ENCODE measurements at places on chromosomes 1 and 21.

- peak; percentile 91 for DNase-seq
Observed at GRCh38 chr1:116878804-116879477, 30.8 kb upstream of the PTGFRN start.

GRCh38 chr1:208027861-208028260, 116.9 kb upstream of the CD34 start:
- DNase-seq = no peak

GRCh38 chr1:53485478-53486394, 26.5 kb downstream of the DMRTB1 start:
- peak; percentile 58 for DNase-seq

- no peak for DNase-seq
Observed at GRCh38 chr1:28067523-28068090, 20.8 kb downstream of the EYA3 start.

DNA sequence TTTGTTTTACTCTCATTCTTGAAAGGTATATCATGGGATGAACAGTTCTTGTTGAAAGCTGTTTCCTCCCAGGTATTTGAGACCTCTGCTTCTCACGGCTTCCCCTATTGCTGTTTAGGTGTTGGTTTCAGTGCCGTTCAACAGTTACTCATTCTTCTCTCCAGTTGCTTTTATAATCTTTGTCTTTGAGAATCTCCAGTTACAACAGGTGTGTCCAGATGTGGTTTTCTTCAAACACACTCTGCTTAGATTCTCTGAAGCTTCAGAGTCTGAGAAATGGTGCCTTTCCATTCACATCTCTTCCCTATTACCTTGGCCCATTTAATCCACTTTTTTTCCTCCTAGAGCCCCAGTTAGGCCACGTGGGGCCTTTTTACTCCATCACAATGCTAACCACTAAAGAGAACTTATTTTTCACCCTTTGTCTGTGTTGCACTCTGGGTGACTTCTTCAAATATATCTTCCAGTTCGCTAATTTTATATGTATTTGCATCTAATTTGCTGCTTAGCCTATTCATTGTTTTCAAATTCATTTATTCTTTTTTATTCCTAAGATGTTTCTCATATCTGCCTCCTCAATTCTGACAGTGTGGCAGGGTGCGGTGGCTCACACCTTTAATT, 46.7 kb upstream of the SLC19A1 start:
- DNase-seq = no peak

DNA sequence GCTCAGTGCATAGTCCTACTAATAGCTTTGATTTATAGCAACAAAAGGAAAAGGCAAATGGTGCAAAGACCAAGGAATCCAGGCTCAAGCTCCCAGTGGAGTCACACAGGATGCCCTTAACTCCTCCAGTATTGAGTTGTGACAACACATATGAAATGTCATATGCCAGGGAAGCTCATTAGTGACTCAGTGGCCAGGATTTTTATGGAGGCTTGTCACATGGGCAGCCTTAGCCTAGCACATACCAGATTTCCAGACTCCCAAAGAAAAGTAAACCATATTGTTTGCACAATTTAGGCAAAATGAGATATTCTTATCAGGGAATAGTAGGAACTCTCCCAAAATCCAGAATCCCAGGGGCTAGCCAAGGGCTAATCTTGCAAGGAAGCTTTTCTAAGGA, 129.2 kb downstream of the MAGI3 start:
- no peak for DNase-seq

- no peak for DNase-seq
Observed at GRCh38 chr1:90723590-90724108, 6.5 kb upstream of the BARHL2 start.

- no peak for DNase-seq
Observed at GRCh38 chr1:159067699-159068621, 8.6 kb downstream of the AIM2 start.

DNA sequence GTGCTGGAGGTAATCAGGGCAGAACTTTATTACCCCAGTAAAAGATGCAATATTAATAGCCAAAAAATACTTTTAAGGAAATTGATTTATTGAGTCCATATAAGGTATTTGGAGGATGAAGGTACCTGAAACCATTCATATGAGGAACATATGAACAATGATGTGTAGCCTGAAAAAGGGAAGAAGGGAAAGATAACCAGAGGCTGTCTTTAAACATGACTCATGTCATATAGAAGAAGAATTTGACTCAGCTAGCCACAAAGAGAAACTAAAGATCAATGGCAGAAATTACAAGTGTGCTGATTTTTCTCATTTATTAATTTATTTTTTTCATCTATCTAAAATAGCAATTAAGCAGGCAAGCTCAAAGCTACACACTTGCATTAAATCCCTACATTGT, 136.2 kb upstream of the DUSP10 start:
- no peak for DNase-seq

DNA sequence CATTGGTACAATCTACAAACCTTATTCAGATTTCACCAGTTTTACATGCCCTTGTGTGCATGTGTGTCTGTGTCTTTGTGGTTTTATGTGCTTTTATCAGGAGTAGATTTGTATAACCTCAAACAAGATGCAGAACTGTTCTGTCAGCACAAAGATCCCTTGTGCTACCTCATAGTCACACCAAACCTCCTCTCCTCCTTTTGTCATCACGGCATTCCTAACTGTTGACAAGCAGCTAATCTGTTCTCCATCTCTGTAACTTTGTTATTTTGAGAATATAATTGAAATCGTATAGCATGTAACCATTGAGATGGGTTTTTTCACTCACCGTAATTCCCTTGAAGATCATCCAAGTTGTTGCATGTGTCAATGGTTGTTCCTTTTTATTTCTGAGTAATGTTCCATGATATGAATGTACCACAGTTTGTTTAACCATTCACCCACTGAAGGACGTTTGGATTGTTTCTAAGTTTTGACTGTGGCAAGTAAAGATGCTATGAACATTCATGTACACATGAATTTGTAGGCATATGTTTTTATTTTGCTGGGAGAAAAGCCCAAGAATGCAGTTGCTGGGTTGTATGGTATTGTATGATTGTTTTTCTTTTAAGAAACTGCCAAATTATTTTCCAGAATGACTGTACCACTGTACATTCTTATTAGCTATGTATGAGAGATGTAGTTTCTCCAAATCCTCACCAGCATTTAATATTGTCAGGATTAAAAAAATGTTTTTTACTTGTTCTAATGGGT, 78.1 kb upstream of the B3GALT2 start:
- DNase-seq = no peak

GRCh38 chr1:147648933-147649332, 21.4 kb downstream of the ACP6 start:
- no peak for DNase-seq

GRCh38 chr1:3688356-3689137, 36.2 kb downstream of the TP73 start:
- no peak for DNase-seq

DNA sequence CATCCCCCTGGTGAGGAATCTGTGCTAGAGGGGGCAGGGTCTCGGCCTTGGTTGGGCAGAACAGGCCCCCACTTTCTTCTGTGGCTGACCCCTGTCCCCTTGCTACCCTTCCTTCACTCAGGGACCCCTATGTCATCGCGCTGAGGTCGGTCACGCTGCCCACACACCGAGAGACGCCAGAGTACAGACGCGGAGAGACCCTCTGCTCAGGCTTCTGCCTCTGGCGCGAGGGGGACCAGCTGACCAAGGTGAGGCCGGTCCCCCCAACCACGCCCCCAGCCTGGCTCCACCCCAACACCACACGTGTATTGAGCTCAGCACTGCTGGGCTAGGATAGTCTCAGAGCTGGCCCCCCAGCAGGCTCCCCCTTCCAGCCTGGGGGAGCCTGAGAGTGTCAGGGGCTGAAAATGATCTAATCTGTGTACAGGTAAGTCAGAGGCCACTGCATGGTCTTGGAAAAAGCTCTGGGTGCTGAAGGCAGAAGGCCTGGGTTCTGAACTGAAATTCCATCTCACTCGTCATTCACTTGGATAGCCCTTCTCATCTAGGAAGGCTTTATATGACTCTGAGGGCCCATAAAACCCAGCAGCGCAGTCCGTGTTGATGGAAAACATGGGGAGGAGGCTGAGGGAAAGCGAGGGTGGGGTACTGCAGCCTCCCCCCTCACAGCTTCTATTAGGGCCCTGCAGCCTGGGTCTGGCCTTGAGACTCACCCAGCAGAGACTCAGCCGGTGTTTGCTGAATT, 15.3 kb downstream of the FAM151A start:
- DNase-seq = no peak

DNA sequence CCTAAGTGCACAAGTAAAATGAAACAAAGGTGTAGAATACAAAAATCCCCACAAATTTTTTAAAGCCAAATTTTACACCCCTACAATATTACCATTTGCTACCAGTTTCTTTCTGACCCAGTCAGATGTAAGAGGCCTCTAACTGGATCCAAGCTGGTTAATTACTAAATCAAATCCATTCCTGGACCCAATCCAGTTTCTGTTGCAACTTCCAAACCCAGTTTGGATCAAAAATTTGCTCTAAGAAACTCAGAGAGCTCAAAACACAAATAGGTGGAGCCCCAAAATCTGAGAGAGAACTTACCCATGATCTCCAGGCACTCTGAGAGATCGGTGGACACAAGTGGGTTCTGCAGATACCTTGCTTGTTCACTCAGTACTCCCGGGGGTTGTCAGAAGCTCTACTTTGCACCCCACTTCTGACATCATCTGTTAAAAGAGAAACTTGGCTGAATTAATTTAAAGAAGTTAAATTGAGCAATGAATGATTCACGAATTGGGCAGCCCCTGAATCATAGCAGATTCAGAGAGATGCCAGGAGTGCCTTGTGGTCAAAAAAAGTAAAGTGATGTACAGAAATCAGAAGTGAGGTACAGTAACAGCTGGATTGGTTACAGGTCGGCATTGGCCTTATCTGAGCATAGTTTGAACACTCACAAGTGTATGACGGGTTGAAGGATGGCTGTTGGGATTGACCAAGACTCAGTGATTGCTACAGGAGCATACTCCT, 448.0 kb downstream of the KCNT2 start:
- no peak for DNase-seq

DNA sequence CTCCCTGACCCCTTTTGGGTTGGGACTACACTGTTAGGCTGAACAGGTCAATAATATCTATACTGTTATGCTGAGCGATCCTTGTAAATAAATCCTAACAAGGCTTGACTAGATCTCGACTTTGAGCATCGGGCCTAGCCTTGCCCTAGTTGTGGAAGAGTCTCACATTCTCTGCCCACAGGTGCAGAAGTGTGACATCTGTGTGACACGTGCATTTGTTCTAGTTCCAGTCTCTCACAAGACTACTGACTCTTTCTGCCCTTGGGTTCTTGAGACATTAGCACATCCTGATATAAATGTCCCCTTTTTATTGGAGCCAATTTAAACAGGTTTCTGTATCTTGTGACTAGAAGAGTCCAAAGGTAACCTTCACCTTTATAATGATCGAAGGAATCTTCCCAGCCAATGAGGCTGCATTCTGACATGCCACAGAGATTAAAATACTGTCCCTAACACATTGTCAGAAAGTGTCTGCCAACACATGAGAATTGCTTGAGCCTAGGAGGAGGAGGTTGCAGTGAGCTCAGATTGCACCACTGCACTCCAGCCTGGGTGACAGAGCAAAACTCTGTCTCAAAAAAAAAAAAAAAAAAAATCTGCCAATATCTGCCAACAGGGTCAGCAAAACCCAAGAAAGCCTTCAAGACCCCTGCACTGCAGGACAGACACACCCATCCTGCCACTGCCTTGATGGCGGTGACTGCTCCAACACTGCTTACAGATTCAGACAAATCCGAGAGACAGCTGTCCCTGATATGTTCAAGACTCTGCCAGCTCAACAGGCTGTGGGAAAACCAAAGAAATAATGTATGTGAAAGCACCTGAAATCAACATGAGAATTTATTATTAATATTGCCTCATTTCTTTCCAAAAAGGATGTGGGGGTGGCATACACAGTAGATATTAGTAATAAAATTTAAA, 56.5 kb upstream of the PSEN2 start:
- DNase-seq = no peak

DNA sequence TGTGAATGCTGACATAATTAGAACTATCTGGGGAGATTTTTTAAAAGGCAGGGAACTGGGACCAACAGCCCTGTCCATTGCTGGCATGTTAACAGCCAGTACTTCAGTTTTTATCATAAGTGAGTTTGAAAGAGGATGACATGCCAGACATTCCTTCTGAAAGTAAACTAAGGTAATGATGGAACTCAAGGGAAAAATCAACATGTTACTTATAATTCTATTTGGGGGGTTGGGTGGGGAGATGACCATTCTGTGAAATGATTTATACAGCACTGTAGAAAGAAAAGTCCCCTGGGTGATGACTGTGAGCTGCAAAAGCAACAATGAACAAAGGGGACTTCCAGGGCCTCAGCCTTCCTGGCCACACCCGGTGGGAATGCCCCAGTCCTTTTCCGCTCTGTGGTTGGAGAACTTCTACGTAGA, 5.4 kb upstream of the LAMC2 start:
- no peak for DNase-seq

GRCh38 chr1:192527950-192528349, 47.6 kb upstream of the RGS1 start:
- no peak for DNase-seq

DNA sequence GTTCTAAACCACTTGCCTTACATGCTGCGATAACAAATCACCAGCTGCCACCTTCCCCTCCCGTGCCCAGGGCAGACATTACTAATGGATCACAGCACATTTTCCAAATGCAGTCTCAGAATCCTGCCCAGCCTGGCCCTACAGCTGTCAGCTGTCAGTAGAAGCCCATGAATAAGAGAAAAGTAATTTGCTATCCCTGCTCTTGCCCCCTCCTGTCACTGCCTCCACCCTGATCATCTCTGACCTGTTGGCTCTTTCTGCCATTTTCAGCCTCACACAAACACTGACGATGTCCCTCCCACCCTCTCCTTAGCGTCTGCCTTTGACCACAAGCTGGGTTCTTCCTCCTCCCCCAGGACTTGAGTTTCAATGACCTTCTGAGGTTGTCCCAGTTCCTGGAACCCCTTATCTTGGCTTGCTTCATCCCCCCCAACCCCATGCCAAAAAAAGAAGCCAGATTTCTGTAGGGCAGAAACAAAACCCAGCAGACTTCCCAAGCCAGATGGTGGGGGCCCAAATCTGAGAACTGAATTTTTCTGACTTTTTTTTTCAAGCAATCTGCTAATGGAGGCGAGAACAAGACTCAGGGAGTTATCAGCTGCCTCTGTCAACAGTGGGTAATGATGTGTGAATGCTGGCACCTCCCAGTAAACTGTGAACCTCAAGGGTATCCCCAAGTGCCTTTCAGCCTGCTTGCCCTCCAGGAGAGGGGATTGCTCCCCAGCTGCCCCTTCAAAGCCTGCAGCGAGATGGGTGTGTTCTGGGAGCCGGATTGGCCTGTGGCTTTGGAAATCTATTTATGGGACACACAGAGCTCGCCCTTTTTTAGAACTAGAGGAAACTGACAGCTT, 216.5 kb upstream of the VAMP3 start:
- no peak for DNase-seq

- DNase-seq = no peak
Observed at GRCh38 chr1:41716188-41717130, 202.3 kb downstream of the HIVEP3 start.

DNA sequence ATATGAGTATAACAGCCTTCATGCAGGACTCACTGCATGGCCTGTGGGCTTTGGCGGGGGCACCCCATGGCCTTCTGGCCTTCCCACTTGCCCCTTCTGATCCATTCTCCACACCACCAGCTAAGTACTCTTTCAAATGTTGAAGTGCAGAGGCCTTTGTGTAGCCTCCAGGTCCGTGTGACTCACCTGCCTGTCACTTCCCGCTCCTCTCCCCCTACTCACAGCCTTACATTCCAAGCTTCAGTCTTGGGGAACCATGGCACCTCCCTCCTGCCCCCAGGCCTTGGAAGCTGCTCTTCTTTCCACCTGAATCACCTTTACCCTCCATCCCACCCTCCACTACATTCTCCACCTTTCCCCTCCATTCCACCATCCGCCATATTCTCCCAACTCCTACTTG, 69.6 kb downstream of the PGM1 start:
- no peak for DNase-seq

- DNase-seq = no peak
Observed at GRCh38 chr1:99544328-99544727, 101.6 kb upstream of the PALMD start.

All from DMS 273 treated with DMSO at 0.1 percent for 48 hours (cell line).